Left cardiac atrium (tissue), 4 donors: ENCODE measurements at places on chromosomes 1 and 21. TPM values are rescaled to one million over a fixed set of nuclear protein-coding genes. Genes with fewer than 3 reads are reported as not detected.
A peak's percentile ranks its signal among the peaks of the same experiment; 100 is the strongest.

DNA sequence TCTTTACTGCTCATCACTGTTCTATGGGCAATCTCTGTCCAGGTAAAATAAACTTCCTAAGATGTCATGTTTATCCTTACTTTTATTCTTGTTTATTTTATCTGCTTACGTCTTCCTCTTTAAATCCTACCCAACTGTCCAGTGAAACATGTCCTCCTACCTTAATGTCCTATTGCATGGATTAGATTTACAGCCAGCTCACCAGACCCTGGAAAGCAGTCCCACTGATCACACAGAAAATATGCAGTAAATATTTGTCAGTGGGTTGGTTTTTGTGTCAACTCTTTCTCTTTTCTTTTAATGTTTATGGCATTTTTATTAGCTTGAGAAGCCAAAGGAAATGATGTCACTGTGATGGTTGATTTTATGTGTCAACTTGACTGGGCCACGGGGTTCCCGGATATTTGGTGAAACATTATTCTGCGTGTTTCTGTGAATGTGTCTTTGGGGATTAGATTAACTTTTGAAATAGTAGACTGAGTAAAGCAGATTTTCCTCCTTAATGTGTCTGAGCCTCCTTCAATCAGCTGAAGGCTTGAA, 258.3 kb downstream of the SRGAP2C start:
- DNase-seq, result no peak

- no peak for DNase-seq
Measured at GRCh38 chr1:60899464-60899863, 182.9 kb upstream of the NFIA start.

- DNase-seq, result no peak
Measured at GRCh38 chr1:56468518-56468917, 110.8 kb downstream of the PLPP3 start.

DNA sequence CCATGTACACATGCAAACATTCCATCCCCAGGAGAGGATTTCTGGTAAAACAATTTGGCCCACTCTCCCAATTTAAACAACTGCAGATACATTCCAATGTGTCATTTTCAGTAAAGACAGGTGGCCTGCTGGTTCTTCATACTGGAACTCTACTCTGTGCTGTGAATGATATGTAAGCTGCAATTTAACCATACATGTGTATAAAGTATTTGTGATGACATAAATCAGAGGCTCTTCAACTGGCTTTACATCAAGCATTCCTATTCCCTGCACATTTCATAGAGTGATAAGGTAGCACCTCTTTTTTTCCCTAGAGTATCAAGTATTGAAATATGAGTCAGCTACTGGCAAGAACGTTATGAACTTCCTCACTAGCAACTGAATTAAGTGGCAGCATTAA, 649.5 kb upstream of the ADGRL2 start:
- no peak for DNase-seq

Gene RUNX3
- total RNA-seq, result 1.3 TPM

DNA sequence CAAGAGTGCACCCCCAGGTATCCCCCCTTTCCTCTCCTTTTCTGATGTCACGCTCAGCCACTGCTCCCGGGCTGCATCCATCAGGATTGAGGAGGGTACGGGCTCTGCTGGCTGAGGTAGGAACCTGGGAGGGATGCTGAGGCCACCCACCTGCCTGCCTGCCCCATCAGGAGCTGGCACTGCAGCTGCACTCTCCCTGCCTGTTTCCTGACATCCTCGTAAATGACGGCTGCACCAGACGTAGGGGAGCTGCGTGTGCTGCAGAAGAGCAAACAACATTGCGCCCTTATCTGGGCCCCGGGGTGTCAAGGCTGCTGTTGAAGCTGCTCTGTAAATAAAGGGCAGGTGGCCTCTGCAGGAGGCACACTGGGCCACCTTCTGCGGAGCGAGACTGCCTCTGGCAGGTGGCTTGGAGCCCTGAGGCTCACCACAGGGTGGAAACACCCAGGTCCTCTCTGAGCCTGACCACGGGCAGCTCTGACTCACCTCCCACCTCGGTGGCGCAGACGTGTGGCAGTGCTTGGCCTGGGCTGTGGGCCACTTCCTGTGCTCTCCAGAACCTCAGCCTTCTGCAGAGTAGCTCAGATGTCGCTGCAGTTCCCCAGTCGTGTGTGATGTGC, 30.9 kb downstream of the SNAP47 start:
- no peak for DNase-seq

Gene NID1
- total RNA-seq, result 86.8 TPM

- no peak for DNase-seq
Measured at GRCh38 chr1:234125283-234125682, 220.8 kb downstream of the SLC35F3 start.

GRCh38 chr21:26138615-26139257, 31.8 kb downstream of the APP start:
- DNase-seq, result no peak

GRCh38 chr1:231211005-231211857, 29.8 kb upstream of the GNPAT start:
- DNase-seq, result peak; percentile 75

DNA sequence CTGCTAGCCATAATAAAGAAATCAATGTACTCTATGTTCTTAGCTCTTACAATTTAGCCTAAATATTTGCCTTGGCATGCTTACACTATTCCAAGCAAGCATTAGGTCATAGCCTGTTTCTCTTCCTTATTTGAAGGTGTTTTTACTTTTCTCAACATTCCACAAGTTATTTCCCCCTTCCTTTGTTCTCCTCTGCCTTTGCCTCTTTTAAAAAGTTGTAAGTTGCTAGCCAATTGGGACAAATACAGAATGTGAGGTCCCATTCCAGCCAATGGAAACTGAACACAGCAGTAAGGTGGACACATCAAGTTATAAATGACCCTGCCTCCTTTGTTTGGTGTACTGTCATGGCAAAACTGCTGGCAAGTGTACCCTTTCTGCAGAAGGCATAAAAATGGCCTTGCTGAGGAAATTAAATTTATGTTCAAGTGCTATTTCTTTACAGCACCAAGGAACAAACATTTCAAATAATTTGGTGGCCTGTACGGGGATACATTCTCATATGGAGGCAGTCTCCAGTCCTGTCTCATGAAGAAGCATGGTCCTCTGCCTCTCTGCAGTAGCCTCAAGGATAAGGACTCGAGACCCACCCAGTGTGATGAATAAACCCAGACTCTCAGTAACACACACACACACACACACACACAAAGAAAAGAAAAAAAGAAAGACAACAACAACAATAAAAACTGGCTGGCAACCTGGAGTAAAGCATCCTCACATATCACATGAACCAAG, 28.8 kb upstream of the FMO1 start:
- no peak for DNase-seq

GRCh38 chr21:37071561-37072273, 1.2 kb downstream of the PIGP start:
- DNase-seq, result peak; percentile 68

DNA sequence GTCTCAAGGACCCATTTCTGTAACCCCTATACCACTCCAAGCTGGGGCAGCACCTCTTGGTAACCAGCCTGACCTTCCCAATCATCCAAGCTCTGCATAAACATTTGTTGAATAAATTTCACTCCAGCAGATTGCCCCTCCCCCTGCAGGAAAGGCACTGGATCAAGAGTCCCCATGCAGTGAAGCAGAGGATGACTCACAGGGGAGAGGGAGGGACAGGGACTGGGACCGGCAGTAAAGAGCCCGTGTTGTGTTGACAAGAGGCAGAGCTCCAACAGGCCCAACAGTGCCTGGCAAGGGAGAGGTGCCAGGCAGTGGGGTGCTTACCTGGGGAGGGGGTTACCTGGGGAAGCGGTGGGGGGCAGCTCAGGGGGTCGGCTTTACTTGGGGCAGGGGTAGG, 32.3 kb downstream of the SLC9A1 start:
- DNase-seq, result peak; percentile 77

DNA sequence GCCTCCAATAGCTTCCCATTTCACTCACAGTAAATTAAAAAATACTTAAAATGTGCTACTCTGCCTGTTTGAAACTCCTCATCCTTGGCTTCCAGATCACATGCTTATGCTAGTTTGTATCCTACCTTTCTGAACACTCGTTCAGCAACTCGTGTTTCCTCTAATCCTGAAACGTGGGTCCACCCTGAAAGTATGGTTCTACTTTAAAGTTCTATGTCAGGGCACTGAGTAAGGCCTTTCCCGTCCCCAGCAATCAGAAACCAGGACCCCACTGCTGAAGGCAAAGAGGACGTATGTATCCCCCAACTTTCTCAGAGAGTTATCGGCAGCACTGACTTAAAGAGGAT, 419 bp upstream of the TSEN15 start:
- no peak for DNase-seq

GRCh38 chr1:180193141-180194047, 36.7 kb upstream of the LHX4 start:
- no peak for DNase-seq

- DNase-seq, result no peak
Measured at GRCh38 chr1:29823561-29823960, 587.2 kb downstream of the PTPRU start.

Gene MXRA8
- total RNA-seq, result 44.3 TPM

Gene HSPA13
- 17.6 TPM for total RNA-seq

GRCh38 chr1:43277116-43277876, 7.5 kb downstream of the TMEM125 start:
- no peak for DNase-seq
